ENCODE measurements at places on chromosomes 1 and 21.

- DNase-seq: no peak
These were observed 74.2 kb upstream of the QSOX1 start for GRCh38 chr1:180080439-180080838.

- DNase-seq: no peak
These were observed 227.6 kb downstream of the LMO4 start for GRCh38 chr1:87556326-87556725.

GRCh38 chr1:13812456-13813397 lies 112.7 kb downstream of the PRDM2 start:
- no peak for DNase-seq

- DNase-seq: peak; percentile 32
These were observed 96.8 kb upstream of the C1orf21 start for GRCh38 chr1:184289825-184290550.

DNA sequence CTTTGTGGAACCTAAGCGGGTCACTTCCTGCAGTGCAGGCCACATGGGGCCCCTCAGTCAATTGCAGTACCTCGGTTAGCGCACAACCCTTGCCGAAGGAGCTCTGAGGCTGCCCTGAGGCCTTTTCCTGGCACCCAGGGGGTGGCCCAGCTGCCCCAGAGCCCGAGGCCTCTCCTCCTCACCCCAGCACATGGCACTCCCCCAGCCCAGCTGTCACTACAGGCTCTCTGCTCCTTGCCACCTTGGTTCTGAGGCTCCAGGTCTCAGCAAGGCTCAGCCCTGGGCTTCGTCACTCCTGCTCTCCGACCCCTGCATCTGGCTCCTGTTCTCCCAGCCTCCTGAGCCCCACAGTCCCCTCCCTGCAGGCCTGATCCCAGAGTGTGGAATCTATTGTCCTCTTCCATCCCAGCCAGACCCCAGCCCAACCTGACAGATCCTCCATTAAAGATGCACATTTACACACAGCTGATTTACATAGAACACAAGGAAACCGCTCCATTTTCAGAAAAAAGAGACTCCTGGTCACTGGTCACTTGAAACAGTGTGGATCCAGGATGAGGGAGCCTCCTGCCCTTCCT lies 192.8 kb upstream of the POU3F1 start:
- no peak for DNase-seq

DNA sequence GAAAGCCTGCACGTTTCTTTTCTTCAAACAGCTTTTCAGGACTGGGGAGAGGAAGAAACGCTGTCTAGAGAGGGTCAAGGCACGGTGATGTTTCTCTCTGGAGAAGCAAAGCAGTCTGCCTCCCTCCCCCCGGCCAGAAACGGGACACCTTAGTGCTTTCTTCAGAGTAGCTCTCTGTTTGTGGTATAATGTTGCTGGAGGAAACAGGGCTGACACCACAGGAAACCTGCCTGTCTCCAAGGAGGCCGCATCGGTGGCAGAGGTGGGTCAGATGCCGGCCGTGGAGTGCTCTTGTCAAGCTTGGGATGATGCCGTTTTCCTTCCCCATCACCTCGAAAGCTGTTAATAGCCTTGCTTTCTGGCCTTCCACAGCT lies 139.4 kb downstream of the DHRS3 start:
- DNase-seq: no peak

GRCh38 chr1:212586206-212587015 lies 22.1 kb upstream of the ATF3 start:
- DNase-seq: peak; percentile 90

DNA sequence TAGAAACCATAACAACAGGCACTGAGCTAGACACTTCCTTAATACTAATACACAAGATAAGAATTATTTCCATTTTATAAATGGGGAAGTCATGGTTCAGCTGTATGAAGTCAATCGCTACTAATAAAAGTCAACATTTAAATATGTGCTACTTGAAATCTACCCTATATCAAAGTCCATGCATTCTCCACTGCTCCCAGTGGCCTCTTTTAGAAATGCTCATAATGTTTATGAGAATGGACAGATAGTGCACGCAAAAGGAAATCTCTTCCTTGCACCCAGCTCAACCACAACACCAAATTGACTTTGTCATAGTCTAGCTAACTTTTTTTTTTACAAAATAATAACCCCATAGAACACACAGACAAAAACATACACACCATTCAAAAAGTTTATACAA lies 281.7 kb upstream of the CXADR start:
- no peak for DNase-seq

DNA sequence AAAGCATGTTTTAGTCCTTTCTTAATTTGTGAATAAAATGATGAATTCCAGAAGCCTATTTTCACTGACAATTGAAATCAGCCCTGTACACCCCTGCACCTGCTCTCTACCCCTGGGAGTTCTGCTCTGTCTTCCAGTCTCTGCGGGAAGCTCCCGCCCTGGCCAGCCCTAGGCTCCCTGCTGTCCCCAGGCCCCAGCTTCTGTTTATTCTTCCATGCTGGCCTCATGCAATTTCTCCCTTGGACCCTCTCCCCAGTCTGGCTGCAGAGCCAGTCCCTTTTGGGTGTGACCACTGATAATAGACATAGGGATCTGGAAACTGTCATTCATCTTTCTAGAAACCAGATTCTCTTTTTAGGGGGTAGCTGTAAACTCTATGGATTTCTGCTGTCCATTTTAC lies 258.6 kb downstream of the GRIK3 start:
- no peak for DNase-seq

GRCh38 chr1:101004670-101005069 lies 20.9 kb downstream of the DPH5 start:
- DNase-seq: no peak

- no peak for DNase-seq
These were observed 17.7 kb downstream of the RAP1GAP start for GRCh38 chr1:21651214-21652042.

GRCh38 chr1:204524986-204525385 lies 8.8 kb downstream of the MDM4 start:
- DNase-seq: no peak

GRCh38 chr1:89589515-89589914 lies 43.4 kb upstream of the LRRC8C start:
- DNase-seq: no peak

GRCh38 chr1:230236301-230237008 lies 169.4 kb downstream of the GALNT2 start:
- no peak for DNase-seq

GRCh38 chr1:35129080-35129479 lies 49.9 kb downstream of the ZMYM1 start:
- DNase-seq: no peak

DNA sequence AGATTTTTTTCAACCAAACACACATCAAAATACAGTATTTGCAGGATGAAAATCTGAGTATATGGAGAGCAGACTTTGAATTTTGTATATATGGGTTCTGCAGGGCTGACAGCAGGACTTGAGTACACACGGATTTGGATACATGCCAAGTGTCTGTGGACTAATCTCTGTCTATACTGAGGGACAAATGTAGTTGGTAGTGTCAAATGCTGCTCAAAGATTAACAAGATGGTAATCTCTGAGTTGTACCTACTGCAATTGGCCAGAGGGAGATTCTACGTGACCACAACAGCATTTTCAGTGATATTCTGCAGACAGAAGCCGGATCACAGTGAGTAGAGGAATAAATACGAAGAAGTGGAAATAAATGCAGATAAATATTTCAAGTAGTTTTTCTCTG lies 43.4 kb downstream of the SHCBP1L start:
- no peak for DNase-seq

- DNase-seq: no peak
These were observed 128.6 kb downstream of the PLA2G4A start for GRCh38 chr1:186957314-186957713.

DNA sequence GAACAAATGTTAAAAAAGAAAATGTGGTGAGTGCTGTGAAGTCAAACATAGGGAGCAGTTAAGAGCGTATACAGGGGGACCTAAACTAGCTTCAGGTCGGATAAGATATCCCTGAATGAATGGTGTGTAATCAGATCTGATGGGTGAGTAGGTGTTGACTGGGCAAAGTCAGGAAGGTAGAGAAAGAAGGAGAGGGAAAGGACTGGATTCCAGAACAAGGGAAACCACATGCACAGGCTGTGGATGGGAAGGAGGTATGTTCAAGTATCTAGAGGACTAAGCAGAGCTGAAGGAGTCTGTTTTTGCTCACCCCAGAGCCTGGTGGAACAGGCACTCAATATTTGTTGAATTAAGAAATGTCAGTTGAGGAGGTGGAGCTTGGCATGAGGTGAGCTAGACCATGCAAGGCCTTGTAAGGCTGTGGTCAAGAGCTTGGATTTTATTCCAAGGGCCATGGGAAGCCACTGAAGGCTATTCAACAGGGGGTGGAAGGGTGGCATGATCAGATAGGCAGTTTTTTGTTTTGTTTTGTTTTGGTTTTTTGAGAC lies 27.4 kb downstream of the MAP7D1 start:
- DNase-seq: no peak

DNA sequence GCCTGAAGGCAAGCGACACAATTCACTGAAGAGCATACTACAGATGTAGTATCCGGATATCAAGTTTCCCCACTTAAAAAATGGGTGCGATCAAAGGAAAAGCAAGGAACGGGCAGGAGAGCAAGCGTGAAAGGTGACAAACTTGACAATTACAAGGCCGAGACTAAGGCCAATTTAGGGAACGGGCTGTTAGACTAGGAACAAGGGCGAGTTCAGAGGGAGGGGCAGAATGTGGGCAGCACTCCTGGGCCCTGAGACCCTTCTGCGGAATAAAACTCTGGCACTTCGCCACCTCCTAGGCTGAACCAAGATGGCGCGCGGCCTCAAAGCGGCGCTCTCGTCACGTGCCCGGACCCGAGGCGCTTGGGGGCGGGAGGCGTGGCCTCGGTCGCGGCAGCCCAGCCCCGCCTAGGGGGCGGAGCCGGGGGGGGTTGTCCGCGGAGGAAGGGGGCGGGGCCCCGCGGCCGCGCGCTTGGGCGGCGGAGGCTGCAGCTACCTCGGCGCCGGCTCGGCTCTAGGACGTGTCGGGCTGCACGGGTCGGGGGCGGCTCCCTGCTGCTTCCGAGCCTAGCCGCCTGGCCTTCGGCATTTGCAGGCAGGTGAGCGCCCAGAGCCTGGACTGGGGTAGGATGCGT lies at the start of gene PPFIA4:
TSS of gene PPFIA4 (plus strand) at position 461 of the 635 bp plus-strand sequence. CDS start 12,518 bp downstream, outside the sequence.
- DNase-seq: peak; percentile 83

DNA sequence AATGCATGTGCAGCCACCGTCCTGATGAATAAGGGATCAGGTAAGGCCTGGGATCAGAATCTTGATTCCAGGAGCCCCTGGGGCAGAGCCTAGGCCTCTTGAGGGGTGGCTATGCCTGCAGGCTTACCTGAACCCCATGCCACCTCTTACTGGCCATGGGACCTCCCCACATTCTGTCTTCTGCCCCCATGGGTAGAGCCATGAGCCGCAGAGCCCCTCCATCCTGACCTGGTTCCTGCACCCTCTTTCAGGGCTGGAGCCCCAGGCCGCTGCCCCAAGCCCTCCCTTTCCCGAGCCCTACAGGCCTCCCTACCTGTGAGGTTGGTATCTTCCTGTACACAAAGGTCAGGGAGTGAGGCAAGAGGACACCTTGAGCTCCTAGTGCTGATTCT lies 120.8 kb downstream of the DMRTB1 start:
- DNase-seq: no peak

- no peak for DNase-seq
These were observed 271.3 kb upstream of the PRMT6 start for GRCh38 chr1:106785176-106785575.

DNA sequence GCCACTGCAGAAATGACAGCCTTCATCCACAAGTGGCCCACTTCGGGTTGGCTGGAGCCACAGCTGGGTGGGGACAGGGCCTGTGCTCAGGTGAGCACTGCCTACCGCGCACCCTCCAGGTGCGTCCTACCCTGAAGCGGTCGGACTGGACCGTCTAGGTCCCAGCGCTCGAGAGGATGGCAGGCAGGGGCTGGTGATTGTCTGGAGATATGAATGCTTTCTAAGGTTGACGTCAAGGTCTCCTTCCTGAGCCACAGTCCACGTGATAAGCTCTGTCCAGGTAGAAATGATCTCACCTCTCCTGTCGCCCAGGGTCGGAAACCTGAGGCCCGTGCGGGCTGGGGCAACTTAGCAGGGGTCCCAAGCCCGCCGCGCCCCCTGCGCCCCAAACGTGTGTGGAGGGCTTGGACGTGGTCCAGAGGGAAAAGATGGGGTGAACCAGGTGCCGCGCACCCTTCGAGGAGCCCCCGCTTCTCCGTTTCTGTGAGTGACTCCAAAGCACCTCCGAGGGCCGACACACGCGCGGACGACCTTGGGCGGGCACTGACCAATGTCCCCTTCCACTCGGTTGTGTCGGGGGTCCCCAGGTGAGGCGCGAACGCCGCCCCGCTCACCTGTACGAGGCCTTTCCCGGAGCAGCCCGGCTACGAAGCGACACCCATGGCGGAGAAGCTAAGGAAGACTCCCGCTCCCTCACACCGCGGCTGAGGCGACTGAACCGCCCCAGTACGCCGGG lies 853 bp upstream of the DOP1B start:
- DNase-seq: peak; percentile 11

DNA sequence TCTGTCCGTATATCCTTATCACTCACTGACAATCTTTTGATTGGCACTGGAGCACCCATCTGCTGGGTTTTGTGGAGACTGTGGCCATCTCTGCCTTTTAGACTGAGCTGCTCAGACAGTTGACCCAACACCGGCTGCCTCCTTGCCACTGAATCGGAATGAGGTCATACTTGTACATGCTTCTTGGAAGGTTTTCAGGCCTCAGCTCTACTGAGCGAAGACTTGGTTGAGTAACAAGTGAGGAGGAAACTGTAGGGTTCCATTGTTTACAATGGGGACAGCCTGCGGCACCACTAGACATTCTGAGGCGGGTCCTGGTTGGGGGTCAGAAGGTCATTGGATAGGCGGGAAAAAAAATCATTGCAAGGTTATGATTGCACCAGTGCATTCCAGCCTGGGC lies 320.3 kb downstream of the KIF26B start:
- DNase-seq: no peak

DNA sequence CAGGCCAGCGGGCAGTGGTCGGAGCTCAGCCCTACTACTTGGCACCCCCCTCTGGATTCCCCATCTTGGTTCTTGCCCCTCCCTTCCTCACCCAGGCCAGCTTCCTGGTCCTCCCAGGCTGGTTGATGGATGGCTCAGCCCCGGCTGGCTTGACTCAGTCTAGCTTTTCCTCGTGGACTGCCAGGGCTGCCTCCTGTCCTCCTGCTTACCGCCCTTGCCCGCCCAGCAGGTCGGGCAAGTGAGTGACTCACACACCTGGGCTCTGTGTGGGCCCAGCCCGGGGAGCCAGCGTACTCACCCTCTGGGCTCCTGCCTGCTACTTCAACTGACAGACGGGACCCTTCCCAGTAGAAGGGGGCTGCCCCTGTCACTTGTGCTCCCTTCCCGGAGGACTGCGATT lies 19.5 kb upstream of the ARHGEF10L start:
- DNase-seq: no peak
